Erythroblast (primary cell): ENCODE measurements at places on chromosomes 12 and 14.

DNA sequence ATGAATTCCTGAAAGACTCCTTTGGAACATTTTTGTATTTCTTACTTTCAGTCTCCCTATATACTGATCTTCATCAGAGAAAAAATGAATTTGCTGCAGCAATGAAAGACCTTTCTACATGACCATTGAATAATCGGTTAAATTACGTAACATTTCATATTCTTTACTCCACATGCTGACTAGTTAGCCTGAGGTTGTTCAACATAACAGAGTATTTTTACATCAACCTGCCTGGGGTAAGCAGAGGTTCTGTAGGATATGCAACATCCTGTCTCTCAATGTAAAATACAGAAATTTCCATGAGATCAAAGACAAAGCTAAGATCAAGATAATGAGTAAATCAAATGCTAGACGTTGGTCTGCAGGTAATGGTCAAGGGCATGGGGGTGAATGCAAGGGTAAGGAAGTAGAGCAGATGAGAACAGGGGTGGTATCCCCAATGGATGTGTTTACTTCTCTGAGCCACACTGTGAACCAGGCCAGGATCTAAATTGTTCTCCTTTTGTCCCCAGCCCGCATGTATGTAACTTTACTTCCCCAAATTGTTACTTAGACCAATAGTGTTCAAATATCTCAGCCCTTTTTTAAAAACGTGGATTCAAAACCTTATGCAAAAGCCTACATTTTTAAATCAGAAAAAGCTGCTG lies 45.4 kb downstream of the DUSP6 start:
- no peak for DNase-seq

DNA sequence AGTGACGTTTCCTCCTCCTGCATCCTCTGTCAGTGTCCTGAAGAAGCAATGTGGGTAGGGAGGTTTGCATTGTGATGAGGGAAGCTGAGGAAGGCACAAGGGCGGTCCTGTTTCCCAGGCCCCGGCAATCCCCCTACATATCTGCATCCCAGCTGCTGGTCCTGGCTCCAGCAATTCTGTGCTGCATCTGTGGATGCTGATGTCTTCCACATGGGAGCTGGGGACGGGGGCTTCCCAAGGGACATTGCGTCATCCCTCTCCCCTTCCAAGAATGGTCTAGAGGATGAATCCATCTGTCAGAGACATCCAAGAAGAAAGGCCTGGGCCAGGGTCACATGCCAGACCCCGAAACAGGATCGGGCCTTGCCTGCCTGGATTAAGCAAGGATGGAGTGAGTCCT lies 52.1 kb downstream of the TSPAN11 start:
- DNase-seq: no peak

GRCh38 chr12:9750276-9751203 lies 10.2 kb downstream of the CD69 start:
- DNase-seq: peak; percentile 74

GRCh38 chr14:45916340-45916953 lies 663.4 kb upstream of the MIS18BP1 start:
- DNase-seq: no peak

GRCh38 chr12:65741656-65742017 lies 82.6 kb upstream of the HMGA2 start:
- no peak for DNase-seq

GRCh38 chr12:56808954-56809353 lies 45.8 kb downstream of the HSD17B6 start:
- no peak for DNase-seq

DNA sequence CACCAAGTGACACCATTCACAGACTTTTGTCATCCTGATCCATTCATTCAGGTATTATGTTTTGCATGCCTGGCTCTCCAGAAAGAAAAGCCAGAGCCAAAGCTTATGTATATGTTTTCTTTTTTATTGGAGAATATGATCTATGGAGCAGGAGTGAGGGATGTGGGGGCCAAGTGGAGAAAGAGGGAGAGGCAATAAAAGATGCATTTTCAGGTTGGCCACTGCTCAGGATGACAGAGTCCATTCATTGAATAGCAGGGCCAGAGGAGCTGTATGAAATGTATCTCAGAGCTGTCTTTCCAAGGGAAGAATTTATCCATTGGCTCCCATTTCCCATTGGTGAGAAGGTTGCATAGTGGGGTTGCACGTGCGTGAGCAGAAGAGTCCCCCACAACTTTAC lies 416.1 kb downstream of the ATP23 start:
- DNase-seq: no peak

DNA sequence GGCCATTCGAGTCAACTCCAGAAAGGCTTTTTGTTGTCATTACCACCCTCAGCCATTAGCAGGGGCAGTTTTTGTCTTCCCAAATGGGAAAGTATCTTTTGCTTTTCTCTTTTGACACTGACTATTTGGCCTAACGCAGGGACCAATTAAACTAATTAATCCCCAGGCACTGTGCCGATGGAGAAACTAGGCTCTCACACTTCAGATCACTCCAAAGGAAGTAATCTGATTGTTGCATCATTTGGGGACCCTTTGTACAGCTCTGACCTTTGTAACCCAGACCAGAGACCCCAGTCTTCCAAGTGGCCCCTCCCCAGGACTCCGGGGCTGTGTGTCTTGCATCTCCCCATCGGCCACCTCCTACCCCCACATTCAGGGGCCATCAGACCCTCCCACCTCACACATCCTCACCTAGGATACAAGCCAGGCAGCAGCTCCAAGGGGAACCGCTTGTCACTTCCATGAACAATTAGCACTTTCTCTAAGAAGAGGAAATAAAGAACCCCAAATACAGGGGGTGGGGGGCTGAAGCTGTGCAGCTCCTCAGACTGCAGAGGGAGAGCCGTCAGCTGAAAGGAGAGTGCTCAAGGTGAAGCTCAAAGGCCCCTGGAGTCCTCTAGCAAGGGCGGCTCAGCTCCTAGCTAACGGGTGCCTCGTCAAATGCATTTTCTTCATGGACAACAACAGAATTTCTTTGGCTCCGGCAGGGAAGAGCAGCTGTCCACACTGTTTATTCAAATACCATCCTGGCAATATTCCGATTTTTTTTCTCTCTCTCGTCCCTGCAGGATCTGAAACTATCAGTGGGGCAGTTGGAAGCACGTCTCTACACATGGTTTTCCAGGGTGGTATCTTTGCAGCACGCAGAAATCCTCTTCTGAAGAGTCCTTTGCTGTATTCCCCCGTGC lies 64.3 kb upstream of the DIO3 start:
- DNase-seq: no peak

GRCh38 chr12:57529831-57530230 lies 7.2 kb downstream of the MBD6 start:
- no peak for DNase-seq

DNA sequence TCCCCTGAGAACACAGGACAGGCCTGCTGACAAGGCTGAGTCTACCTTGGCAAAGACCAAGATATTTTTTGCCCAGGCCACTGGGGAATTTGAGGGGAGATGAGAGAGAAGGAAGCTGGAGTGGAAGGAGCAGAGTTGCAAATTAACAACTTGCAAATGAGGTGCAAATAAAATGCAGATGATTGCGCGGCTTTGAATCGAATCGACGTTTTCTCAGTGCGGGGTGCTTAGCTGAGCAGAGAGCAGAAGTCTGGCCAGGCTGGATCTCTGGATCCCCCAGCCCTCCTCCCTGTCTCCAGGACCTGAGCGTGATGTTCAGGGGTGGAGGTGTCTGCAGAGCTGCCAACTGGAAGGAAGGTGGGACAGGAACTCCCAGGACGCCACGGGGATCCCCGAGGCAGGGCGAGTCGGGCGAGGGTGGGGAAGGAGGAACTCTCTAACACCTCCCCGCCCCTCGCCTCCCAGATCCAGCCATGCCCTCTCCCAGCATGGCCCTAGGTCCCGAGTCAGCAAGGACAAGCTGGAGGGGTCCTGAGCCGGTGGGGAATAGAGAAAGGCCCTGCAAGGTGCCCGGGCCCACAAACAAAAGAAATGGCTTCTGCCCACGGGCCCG lies 527 bp upstream of the CARMIL3 start:
- no peak for DNase-seq

DNA sequence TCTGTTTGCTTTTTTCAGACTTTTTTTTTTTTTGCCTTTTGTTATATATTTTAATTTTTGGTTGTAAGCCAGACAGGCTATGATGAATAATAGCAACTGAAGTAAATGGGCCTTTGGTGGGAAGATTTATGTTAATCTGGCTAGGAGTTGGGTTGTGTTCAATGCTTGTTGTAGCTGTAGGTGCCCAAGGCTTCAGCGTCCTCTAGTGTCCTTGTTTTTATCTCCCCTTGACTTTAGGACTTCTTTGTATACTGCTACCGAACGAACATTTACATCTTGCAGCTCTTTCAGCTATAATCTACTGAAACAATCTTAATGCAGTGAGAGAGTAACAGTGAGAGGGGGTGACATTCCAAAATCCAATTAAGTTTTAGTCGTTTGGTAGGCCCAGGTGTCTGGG lies 848.4 kb upstream of the FBXO33 start:
- DNase-seq: no peak

DNA sequence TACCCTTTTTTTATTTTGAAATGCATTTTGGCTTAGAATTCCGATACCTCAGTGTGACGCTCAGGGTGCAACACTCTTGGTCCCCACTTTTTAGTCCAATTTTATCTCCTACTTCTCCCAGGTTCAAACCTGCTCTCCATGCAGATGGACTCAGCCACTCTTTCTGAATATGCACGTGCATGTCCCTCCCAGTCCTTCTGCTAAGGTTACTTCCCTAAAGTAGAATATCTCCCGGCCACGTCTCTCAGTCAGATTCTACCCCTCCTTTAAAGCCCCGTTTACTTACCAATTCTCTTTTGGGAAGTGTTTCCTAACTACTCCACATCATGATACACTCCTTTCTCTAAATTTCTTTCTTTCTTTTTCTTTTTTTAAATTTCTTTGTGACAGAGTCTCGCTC lies 15.5 kb upstream of the PARP11 start:
- DNase-seq: no peak

GRCh38 chr14:90583427-90583826 lies 186.6 kb downstream of the CALM1 start:
- DNase-seq: no peak

GRCh38 chr12:132513070-132513398 lies 23.1 kb downstream of the FBRSL1 start:
- DNase-seq: no peak

DNA sequence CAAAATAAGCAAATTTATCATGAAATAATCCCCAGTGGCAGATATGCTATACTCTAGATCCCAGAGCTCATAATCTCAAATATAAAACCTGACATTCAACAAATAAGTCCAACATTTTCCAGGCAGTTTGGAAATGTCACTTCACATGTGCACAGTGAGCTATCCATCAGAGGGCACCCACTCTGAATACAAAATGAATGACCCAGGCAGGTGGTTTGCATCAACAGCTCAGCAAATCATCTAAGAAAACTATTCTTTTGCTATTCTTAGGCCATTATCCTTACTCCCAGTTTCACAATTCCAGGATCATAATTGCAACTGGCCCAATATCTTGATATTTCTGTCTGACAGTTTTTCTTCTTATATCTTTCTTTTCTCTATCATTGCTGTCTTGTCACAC lies 38.5 kb downstream of the TRIM9 start:
- DNase-seq: no peak

GRCh38 chr14:95915330-95915729 lies 38.7 kb downstream of the TUNAR start:
- no peak for DNase-seq

DNA sequence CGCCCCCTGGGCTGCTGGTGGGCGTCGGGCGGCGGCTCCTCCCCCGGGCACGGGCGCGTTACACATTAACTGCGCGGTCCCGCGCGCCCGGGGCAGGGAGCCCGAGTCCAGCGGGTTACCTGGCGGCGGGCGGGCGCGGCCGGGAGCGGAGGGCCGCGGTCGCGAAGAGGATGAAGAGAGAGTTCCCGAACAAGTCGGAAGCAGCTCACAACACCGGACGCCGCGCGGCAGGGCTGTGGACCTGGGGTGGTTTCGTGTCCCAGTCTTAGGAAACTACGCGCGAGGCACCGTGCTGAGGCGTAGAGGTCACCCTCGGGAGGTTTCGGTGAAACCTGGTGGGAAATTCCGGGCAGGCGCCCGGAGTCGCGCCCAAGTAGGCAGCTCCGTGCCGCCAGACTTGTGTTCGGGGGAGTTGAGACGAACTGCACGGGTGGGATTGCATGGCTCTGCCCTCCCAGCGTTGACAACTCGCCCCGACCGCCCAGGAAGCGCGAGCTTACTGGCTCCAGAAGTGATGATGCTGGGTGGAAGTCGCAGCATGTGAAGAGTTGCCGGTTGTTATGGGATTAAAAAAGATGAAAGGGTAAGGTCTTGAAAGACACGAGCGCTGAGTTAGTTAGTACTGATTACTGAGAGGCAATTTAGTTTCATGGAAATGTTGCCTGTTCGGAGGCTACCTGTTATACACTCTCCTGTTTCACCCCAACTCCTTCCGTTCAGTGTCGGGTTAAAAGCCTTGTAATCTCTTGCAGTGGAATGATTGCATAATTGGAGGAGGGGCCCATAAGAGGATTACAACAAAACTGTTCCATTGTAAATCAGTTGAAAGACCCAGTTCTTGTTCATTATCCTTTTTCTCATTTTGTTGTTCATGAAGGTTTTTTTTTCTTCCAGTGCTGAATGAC lies 879 bp downstream of the RAB3IP start:
- peak; percentile 68 for DNase-seq

- DNase-seq: peak; percentile 96
Measured at GRCh38 chr12:130832561-130833209, 6.4 kb downstream of the STX2 start.

GRCh38 chr14:39107591-39107996 lies 4.6 kb upstream of the SEC23A start:
- DNase-seq: peak; percentile 63

- DNase-seq: no peak
Measured at GRCh38 chr12:105322070-105322469, 8.4 kb upstream of the C12orf75 start.

DNA sequence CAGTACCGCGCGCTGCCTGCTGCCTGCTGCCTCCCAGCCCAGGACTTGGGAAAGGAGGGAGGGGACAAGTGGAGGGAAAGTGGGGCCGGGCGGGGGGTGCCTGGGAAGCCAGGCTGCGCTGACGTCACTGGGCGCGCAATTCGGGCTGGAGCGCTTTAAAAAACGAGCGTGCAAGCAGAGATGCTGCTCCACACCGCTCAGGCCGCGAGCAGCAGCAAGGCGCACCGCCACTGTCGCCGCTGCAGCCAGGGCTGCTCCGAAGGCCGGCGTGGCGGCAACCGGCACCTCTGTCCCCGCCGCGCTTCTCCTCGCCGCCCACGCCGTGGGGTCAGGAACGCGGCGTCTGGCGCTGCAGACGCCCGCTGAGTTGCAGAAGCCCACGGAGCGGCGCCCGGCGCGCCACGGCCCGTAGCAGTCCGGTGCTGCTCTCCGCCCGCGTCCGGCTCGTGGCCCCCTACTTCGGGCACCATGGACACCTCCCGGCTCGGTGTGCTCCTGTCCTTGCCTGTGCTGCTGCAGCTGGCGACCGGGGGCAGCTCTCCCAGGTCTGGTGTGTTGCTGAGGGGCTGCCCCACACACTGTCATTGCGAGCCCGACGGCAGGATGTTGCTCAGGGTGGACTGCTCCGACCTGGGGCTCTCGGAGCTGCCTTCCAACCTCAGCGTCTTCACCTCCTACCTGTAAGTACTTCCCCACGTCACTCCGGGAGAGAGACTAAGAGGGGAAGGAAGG lies at the start of gene LGR5:
LGR5 (plus strand) TSS at position 186 of the 732 bp plus-strand sequence; CDS start at position 469, 283 bp downstream.
- peak; percentile 9 for DNase-seq
